ENCODE measurements at places on chromosomes 2 and 18. TPM values are rescaled to one million over a fixed set of nuclear protein-coding genes. Genes with fewer than 3 reads are reported as not detected.

GRCh38 chr2:48714245-48714644 lies 41.3 kb downstream of the LHCGR start:
- no peak for DNase-seq

- DNase-seq = no peak
Observed at GRCh38 chr2:11940121-11940743, 193.8 kb downstream of the LPIN1 start.

- DNase-seq = no peak
Observed at GRCh38 chr2:60830991-60831390, 50.4 kb upstream of the REL start.

The TTC39C gene
- 13.7 TPM for total RNA-seq

Measured in thyroid gland (tissue), 4 donors.